Activated CD4-positive, alpha-beta T cell treated with anti-CD3 and anti-CD28 coated beads, Interleukin-2, amount 50 U/mL, for 4 hours (primary cell): ENCODE measurements at places on chromosomes 5 and 9.

DNA sequence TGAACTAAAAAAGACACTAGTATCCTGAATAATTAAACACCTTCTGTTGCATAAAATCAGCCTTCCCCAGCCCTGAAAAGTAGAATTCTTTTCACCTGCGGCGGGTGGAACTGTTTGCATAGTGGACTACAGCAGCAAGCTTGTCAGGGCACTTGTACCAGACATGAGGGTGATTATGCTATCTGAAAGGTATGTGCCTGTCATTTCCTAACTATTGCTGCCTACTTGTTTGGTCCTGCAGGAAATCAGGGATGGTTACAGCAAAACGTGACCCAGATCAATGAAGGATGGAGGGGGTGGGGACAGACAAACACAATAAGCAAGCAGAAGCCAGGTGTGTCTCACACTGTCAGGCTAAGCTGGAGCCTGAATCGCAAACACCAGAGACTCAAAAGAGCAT, 385.6 kb downstream of the MLLT3 start:
- no peak for DNase-seq

GRCh38 chr5:160293901-160294561, 18.3 kb downstream of the CCNJL start:
- no peak for DNase-seq

GRCh38 chr9:79028101-79028500, 543.7 kb upstream of the TLE4 start:
- no peak for DNase-seq

- no peak for DNase-seq
Observed at GRCh38 chr9:126219648-126220063, 107.0 kb upstream of the MVB12B start.

- DNase-seq = no peak
Observed at GRCh38 chr5:36158144-36158543, 6.2 kb downstream of the SKP2 start.

- DNase-seq = no peak
Observed at GRCh38 chr9:133117271-133118178, 3.5 kb downstream of the RALGDS start.

GRCh38 chr9:14813336-14814248, 91.1 kb upstream of the CER1 start:
- no peak for DNase-seq

- DNase-seq = no peak
Observed at GRCh38 chr9:6068983-6069382, 53.6 kb upstream of the RANBP6 start.

DNA sequence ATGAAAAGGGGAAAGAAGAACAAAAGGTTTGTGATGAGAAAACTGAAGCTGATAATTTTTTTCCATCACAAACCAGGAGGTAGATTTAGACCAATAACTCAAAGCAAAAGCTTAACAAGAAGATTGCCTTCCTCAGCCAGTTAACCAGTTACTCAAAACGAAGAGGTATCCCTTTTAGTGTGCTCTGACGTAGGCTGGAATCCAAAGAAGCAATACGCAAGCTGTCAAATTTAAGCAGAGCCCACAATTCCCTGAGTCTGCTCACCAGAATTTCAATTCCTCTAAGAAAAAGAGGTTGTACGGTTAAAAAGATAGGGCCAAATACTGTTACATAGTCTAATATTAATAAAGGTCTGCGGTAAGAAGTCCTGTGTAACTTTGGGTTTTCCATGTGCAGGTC, 61.8 kb downstream of the BRINP1 start:
- DNase-seq = no peak

- DNase-seq = no peak
Observed at GRCh38 chr5:43019291-43019613, 20.9 kb downstream of the ANXA2R start.

- no peak for DNase-seq
Observed at GRCh38 chr9:70493029-70493428, 78.6 kb upstream of the KLF9 start.

DNA sequence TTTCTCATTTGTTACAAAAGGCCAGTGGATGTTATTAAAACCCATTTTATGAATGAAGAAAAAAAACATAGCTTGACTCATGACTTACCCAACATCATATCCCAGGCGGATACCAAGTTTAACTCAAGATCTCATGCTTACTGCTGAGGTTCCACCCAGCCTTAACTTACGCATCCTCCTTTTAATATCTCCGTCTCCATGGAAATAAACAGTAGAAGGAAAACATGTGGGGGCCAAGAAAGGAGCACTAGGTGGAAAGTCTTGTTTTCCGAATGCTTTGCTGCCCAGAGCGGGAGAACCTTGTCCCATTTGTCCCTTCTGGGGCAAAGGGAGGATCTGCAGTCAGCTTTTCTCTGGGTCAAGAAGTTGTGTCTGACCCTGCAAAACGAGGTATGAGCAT, 44.1 kb downstream of the ANGPTL2 start:
- no peak for DNase-seq

- no peak for DNase-seq
Observed at GRCh38 chr5:43315263-43315662, 2.1 kb upstream of the HMGCS1 start.

DNA sequence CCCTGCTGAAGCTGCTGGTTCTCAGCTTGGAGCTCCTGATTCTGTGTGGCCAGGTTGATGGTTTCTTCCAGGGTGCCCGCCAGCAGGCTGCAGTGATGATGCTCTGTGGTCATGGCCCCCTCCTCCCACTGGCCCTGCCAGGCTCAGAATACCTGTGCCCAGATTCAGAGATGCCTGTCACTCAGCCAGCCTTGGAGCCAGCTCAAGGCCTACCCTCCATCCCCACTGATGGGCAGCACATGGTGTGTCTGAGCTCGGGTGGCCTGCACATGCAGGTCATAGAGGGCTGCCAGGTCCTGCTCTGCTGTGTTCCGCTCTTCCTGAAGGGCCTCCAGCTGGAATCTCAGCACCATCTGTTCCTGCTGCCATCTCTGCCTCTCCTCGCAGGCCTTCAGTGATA, 5.4 kb downstream of the SLC35A4 start:
- DNase-seq = no peak

DNA sequence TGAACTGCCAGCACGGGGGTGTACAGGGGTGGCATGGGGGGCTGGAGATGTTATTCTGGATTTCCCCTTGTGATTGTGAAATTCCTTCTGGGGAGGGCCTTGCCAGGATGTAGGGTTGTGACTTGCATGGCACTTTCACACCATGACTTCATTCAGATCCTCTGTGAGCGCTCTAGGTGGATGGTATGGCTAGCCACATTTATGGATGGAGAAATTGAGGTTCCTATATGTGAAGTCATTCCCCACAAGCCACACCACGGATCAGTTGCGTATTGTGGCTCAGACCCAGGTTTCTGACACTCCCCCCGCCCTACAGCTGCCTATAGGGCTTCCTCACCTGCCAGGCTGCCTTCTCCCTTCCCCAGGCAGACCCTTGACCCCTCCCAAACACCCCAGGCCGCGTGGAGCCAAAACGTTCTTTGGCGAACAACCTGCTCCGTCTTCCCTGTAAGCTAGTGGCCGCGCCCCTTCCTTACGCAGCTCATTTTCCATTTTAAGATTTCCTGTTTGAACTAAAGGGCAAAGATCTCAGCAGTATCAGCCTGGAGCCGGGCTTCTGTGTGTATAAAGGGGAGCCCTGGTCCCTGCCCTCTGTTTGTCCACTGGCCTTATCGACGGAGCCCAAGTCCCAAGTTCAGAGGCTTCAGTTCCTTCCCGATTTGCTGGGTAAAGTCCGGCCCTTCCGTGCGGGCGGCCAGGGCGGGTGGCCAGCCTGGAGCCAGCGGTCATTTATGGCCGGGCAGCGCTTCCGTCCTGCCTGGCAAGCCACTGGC, 97.8 kb upstream of the KLF4 start:
- DNase-seq = no peak

GRCh38 chr9:85515021-85515420, 226.7 kb downstream of the AGTPBP1 start:
- DNase-seq = no peak

DNA sequence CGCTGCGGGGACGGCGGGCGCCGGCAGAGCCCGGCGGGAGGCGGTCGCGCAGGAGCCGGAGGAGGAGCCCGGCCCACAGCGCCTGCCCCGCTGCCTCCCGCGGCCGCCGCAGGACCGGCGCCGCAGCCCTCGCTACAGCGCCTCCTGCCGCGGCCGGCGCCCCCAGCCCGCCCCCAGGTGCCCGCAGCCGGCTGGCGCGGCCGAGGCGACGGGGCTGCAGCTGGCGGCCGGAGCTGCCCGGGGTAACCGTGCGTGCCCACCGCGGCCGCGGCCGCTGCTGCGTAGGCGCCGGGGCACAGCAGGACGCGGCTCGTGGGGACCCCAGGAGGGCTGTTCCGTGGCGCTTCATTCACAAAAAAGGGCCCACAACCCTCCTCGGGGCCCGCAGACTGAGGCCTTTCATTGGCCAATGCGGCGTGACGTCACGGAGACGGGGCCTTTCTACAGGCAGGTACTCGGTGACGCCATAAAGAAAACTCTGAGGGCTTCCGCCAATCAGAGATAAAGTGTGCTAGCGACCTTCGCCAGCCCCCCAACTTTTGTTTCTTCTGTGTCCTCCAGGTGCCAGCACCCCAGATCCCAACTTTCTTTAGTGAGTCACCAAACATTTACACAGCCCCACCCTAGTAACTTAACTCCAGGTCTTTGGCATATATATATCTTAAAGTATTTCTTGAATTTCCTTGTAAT, at the start of gene CDC14B:
Gene CDC14B (minus strand): TSS at position 353 of the 690 bp plus-strand sequence. CDS start 465 bp downstream, outside the sequence.
- DNase-seq = peak; percentile 69

- no peak for DNase-seq
Observed at GRCh38 chr9:5876711-5877110, 14.0 kb upstream of the MLANA start.

GRCh38 chr5:171441246-171441791, 21.9 kb downstream of the FGF18 start:
- no peak for DNase-seq

DNA sequence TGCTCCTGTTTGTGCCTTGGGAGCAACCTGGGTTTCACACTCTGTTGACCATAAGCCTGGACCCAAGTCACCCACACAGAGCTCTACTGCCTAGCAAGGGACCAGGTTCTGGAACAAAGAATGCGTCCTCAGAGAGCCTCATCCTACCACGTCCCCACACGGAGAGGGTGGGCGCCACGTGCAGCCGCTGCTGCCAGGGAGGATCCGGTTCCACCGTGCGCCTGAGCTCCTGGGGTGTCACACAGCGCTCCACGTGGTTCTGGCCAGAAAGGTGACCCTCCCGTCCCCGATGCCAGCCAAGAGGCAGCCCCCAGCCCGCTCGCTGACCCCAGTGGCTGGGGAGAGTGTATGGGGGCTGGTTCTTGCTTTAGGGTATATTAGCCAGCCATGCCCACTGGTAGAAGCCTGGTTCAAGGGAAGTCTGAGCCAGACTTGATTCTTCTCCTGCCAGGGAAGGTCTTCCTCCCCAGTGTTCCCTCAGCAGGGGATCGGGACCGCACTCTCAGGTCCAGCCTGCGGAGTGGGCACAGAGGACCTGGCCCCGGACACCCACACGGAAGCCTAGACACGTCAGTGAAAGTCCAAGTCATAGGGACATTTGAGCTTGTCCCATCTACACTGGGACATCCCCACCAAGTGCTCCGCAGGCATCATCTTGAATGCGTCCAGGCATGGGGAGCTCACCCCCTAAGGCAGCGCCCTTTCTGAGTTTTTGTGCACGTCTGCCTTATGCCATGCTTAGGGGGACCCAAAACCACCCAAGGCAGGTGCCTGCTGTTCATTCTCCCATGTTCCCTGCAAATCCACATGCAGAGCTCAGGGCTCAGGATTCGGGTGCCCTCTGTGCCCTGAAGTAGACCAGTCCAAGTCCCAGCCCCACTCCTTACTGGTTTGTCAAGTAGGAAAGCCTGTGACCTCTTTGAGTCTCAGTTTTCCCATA, 2.4 kb downstream of the FCN1 start:
- no peak for DNase-seq

DNA sequence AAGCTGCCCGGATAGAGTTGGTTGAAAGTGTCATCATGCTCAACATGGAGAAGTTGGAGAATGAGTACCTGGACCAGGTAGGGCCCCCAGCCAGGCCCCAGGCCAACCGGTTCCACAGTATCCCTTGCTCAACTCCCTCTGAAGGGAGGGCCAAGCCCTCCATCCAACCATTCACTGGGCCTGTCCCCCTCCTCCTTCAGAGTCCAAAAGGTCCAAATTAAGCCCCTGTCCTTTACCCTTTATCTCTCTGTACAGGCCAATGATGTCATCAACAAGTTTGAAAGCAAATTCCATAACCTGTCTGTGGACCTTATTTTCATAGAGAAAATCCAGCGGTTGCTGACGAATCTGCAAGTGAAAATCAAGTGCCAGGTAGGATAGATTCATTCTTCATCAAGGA, 47.2 kb downstream of the CCDC180 start:
- no peak for DNase-seq

GRCh38 chr5:126736141-126736540, 40.8 kb upstream of the LMNB1 start:
- DNase-seq = no peak

- no peak for DNase-seq
Observed at GRCh38 chr9:134348404-134349155, 22.3 kb downstream of the RXRA start.

GRCh38 chr9:38057416-38058195, 11.4 kb downstream of the SHB start:
- DNase-seq = no peak

GRCh38 chr5:175663186-175664184, 5.6 kb downstream of the HRH2 start:
- no peak for DNase-seq

DNA sequence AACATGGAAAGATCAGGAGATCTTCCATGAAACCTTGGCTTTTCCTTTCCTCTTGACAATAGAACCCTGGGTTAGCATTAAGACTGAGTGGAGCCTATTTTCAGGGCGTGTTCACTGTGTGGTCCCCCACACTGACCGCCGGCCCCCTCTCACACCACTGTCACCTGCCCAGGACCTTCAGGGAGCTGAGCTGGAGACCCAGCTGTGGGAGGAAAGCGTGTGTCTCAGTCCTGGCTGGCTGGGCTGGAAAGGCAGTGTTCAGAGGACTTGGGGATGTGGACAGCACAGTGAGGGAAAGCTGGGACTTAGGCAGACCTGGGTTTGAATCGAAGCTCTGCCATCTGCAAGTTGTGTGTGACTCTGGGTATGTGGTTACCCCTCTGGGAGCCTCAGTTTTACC, 268.1 kb downstream of the NSG2 start:
- no peak for DNase-seq

DNA sequence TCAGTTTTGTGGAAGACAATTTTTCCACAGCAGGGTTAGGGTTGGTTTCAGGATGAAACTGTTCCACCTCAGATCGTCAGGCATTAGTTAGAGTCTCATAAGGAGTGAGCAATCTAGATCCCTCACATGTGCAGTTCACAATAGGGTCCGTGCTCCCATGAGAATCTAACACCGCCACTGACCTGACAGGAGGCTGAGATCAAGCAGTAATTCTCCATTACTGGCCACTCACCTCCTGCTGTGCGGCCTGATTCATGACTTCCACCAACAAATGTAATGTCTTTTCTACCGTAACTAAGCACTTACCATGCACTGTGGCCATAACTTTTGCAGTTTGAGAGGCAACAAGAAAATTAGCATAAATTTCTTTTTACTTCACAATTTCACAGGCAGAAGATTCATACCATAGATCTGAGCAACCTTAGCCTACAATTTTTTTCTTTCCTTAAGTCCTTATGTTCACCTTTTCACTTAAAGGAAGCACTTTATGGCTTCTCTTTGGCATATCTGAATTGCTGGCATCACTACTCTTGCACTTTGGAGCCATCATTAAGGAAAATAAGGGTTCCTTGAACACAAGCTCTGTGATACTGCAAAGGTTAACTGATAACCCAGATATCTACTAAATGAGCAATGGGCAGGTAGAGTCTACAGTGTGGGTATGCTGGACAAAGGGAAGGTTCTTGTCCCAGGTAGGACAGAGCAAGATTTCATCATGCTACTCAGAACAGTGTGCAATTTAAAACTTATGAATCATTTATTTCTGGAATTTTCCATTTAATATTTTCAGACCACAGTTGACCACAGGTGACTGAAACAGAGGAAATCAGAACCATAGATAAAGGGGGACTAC, 83.0 kb upstream of the IFNK start:
- DNase-seq = no peak
